DMS79 treated with DMSO at 0.1 percent for 48 hours (cell line): ENCODE measurements at places on chromosomes 12 and 14.

GRCh38 chr12:101050631-101051030 lies 159.4 kb downstream of the SLC5A8 start:
- DNase-seq = no peak

DNA sequence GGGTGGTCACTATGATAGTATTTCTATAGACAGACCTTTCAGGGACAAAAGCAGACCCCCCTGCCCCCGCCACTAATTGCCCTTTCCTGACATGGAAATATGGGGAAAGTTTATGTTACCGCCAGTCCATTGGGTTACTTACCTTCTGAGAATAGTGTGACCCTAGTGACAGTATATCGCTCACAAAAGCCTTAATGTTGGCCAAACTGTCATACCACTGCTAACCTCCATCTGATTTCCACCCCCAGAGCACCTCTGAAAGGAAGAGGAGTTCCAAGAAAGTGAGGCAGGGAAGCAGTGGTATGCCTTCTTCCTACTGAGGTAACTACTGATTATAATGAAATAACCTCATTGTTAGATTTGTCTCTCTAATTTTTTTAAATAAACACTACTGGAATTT lies 67.5 kb upstream of the CCDC91 start:
- DNase-seq = no peak

GRCh38 chr14:28773861-28774691 lies 7.5 kb downstream of the FOXG1 start:
- DNase-seq = no peak

DNA sequence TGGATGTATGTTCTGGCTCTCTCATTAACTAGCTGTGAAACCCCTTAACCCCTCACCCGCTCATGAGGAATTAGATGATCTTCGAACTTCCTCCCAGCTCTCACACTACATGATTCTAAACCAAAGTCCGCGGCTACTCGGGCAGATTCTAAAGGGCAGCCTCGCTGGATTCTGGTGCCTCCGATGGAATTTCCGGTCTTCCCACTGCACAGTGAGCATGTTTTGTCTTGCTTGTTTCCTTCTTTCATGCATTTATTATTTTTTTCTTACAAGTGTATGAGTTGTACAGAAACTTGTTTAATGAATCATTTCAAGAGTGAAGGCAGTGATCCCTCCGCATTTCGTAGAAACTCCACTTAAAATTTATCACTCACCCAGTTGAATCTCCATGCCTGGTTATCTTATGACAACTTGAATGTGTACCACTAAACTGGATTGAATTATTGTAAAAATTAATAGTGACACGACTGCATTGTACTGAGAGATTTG lies 4.5 kb upstream of the HCAR3 start:
- DNase-seq = no peak

- DNase-seq = no peak
Measured at GRCh38 chr12:2826721-2827515, 7.9 kb downstream of the NRIP2 start.
